ENCODE measurements at places on chromosomes 2 and 18. TPM values are rescaled to one million over a fixed set of nuclear protein-coding genes. Genes with fewer than 3 reads are reported as not detected.

Gene SLC4A5
- 3.3 TPM for polyA plus RNA-seq

Gene ERMN
- polyA plus RNA-seq: 2.7 TPM

Gene LONRF2
- polyA plus RNA-seq: not detected

Gene FOSL2
- polyA plus RNA-seq: 2.5 TPM

Gene MC4R
- not detected for polyA plus RNA-seq

Gene IL1RL1
- not detected for polyA plus RNA-seq

GRCh38 chr2:152883951-152884487 lies 165.6 kb downstream of the ARL6IP6 start:
- H3K27me3 ChIP-seq: no peaks in the 10 kb centered on the region
- no peaks in the 10 kb centered on the region for H3K4me1 ChIP-seq
- no peak overlapping the region for H3K4me3 ChIP-seq
- no peak overlapping the region for H3K27ac ChIP-seq
- no peak for DNase-seq

GRCh38 chr2:41909584-41909983 lies 138.2 kb upstream of the PKDCC start:
- H3K27ac ChIP-seq: no peak overlapping the region
- no peak for DNase-seq
- H3K36me3 ChIP-seq: no peaks in the 10 kb centered on the region
- no peaks in the 10 kb centered on the region for H3K27me3 ChIP-seq
- H3K4me3 ChIP-seq: no peak overlapping the region

- no peak overlapping the region for H3K27ac ChIP-seq
- no peak for DNase-seq
- no peaks in the 10 kb centered on the region for H3K27me3 ChIP-seq
- H3K36me3 ChIP-seq: no peaks in the 10 kb centered on the region
- H3K4me3 ChIP-seq: no peak overlapping the region
Measured at GRCh38 chr2:189129971-189130370, 49.6 kb downstream of the COL5A2 start.

DNA sequence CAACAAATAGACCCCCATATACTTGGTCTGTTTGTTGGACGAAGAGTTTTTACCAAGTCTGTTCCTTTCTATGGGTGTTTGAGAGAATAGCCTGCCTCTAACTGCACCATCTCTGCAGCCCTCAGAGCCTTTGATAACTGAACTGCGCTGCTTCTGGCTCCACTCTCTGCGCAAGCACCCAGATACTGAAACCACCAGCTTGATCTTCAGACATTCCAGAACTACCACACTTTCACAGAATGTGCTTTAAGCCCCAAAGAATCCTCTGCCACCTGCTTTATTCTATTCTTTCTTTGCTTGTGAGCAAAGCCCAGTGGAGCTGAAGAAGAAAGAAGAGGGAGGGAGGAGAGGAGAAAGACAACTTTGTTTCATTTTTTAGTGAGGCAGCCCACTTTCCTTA lies 380.7 kb downstream of the BCL11A start:
- DNase-seq: no peak
- H3K27ac ChIP-seq: no peak overlapping the region
- no peaks in the 10 kb centered on the region for H3K4me1 ChIP-seq

- no peaks in the 10 kb centered on the region for H3K4me1 ChIP-seq
- no peak overlapping the region for H3K27ac ChIP-seq
- no peaks in the 10 kb centered on the region for H3K27me3 ChIP-seq
- peaks cover 2% of the 10 kb centered on the region for H3K36me3 ChIP-seq
Measured at GRCh38 chr2:28080911-28081310, 190.4 kb downstream of the BABAM2 start.

- H3K36me3 ChIP-seq: no peaks in the 10 kb centered on the region
- no peak for DNase-seq
- H3K27me3 ChIP-seq: no peaks in the 10 kb centered on the region
- H3K27ac ChIP-seq: no peak overlapping the region
Measured at GRCh38 chr2:221716426-221717303, 144.6 kb upstream of the EPHA4 start.

- H3K4me1 ChIP-seq: no peaks in the 10 kb centered on the region
- no peak overlapping the region for H3K27ac ChIP-seq
- H3K36me3 ChIP-seq: no peaks in the 10 kb centered on the region
- no peaks in the 10 kb centered on the region for H3K27me3 ChIP-seq
Measured at GRCh38 chr18:69752737-69753380, 194.8 kb downstream of the CD226 start.

DNA sequence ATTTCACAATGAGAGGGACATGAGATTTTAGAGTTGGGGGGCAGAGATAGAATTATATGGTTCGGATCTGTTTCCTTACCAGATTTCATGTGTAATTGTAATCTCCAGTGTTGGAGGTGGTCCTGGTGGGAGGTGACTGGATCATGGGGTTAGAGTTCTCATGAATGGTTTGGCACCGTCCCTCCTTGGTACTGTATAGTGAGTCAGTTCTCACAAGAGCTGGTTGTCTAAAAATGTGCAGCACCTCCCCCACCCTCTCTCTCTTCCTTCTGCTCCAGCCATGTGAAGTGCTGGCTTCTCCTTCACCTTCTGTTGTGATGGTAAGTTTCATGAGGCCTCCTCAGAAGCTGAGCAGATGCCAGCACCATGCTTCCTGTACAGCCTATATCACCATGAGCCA lies 138.1 kb downstream of the SCG2 start:
- no peak overlapping the region for H3K4me3 ChIP-seq
- H3K27me3 ChIP-seq: no peaks in the 10 kb centered on the region
- no peaks in the 10 kb centered on the region for H3K4me1 ChIP-seq
- no peak overlapping the region for H3K27ac ChIP-seq

DNA sequence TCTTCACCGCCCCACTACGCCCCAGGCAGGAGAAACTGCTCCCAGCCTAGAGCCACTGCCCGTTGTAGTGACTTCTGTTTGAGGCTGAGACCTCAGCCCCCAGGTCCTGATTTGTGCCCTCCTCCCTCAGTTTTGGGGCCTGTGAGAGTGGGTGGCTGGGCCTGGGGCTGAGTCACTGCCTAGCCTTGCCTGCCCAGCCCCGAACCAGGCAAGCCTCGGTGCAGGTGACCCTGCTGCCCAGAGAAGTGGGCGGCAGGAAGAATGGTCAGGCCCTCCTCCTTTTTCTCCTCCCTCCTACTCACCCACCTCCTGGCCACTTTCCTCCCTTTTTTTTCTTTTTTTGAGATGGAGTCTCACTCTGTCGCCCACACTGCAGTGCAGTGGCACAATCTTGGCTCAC lies 66.6 kb downstream of the ZFP36L2 start:
- no peaks in the 10 kb centered on the region for H3K27me3 ChIP-seq
- H3K27ac ChIP-seq: peak overlapping the region; percentile 84
- DNase-seq: no peak
- no peak overlapping the region for H3K4me3 ChIP-seq
- no peaks in the 10 kb centered on the region for H3K36me3 ChIP-seq

DNA sequence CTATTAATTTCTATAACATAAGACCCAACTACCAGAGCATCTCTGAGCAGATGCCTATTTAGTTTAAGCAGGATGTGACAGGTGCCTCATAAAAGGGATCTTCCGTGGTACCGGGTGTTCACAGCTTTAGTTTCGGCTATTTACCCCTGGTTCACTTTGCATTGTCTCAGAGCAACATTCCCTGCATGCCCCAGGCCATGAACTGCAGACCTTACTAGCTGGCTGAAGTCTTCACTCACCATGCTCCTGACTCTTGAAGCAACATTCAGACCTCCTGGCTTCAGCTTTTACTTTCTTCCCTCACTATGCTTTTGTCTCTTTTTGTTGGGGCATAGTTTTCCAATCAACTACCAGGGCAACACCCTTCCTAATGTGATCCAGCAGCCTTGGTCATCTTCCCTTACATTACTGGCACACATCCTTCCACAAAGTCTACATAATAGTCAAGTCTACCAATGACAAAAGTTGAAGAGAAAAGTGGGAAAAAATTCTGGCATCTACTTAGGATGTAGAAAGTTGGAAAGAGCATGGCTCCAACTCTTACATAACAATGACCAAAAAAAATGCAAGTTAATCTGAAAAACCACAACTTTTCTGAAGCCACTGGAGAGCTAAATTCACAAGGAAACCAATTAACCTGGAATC lies 99.2 kb downstream of the SESTD1 start:
- H3K36me3 ChIP-seq: peaks cover 12% of the 10 kb centered on the region
- H3K27me3 ChIP-seq: no peaks in the 10 kb centered on the region
- H3K27ac ChIP-seq: no peak overlapping the region
- no peak overlapping the region for H3K4me3 ChIP-seq
- DNase-seq: no peak

- no peaks in the 10 kb centered on the region for H3K4me1 ChIP-seq
- no peak for DNase-seq
- no peak within 1 kb of the TSS for H3K27ac ChIP-seq
- H3K36me3 ChIP-seq: no peaks in the 10 kb centered on the region
- H3K4me3 ChIP-seq: no peak within 1 kb of the TSS
- no peaks in the 10 kb centered on the region for H3K27me3 ChIP-seq
Measured at GRCh38 chr2:18589354-18589753, at the start of gene NT5C1B. Gene NT5C1B, minus strand, starts transcription at chr2:18589569. Its CDS starts 101 bp downstream, at chr2:18589468.

DNA sequence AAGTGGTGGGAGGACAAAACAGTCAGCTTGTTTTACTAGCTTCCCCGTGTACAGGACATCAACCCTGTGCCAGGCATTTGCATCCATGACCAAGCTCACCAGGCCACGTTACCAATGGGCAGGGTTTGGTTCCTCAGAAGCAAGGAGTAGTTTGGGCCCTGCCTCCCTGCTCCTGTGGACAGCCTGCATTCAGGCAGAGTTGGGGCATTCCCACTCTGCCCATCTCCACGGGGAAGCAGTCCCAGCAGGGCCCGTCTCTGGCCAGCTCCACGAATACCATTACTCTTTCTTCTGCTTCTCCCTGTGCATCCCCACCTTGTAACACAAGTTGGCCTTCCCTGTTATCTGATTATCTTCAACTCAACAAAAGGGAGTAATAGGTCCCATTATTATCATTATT lies 54.0 kb upstream of the RIOK3 start:
- no peaks in the 10 kb centered on the region for H3K4me1 ChIP-seq
- no peak overlapping the region for H3K27ac ChIP-seq
- no peak overlapping the region for H3K4me3 ChIP-seq
- DNase-seq: no peak
- no peaks in the 10 kb centered on the region for H3K27me3 ChIP-seq

DNA sequence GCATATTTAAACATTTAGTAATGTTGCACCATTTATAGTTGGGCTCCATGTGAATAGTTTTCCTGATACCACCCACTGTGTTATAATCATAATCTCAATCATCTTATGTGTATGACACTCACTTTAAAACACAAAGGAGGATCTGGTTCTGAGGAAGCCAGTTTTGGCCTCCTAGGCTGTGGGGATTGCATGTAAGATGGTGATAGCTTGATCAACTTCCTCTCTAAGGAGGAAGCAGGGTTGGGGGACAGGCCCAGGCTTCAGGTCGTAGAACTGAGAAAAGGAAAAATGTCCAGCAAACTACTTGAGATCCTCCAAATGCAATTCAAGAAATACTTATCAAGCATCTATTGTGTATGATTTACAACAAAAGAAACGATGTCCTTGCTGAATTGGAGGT lies 4.9 kb upstream of the PPM1B start:
- no peaks in the 10 kb centered on the region for H3K27me3 ChIP-seq
- peaks cover 4% of the 10 kb centered on the region for H3K4me1 ChIP-seq
- H3K36me3 ChIP-seq: no peaks in the 10 kb centered on the region
- H3K27ac ChIP-seq: no peak overlapping the region
- H3K4me3 ChIP-seq: no peak overlapping the region

GRCh38 chr2:30684516-30684915 lies 122.7 kb downstream of the CAPN13 start:
- H3K4me1 ChIP-seq: peaks cover 13% of the 10 kb centered on the region
- H3K27me3 ChIP-seq: no peaks in the 10 kb centered on the region
- no peak overlapping the region for H3K27ac ChIP-seq
- H3K4me3 ChIP-seq: no peak overlapping the region
- H3K36me3 ChIP-seq: no peaks in the 10 kb centered on the region
- DNase-seq: no peak

- H3K27ac ChIP-seq: no peak overlapping the region
- no peaks in the 10 kb centered on the region for H3K27me3 ChIP-seq
- H3K36me3 ChIP-seq: no peaks in the 10 kb centered on the region
- no peak for DNase-seq
- no peak overlapping the region for H3K4me3 ChIP-seq
Measured at GRCh38 chr2:225429717-225430116, 30.2 kb downstream of the NYAP2 start.

- no peak overlapping the region for H3K4me3 ChIP-seq
- no peaks in the 10 kb centered on the region for H3K4me1 ChIP-seq
- no peak overlapping the region for H3K27ac ChIP-seq
- no peaks in the 10 kb centered on the region for H3K27me3 ChIP-seq
- no peak for DNase-seq
- H3K36me3 ChIP-seq: peaks cover 29% of the 10 kb centered on the region
Measured at GRCh38 chr2:171719660-171720059, 32.4 kb downstream of the DYNC1I2 start.

GRCh38 chr18:53887447-53887846 lies 337.0 kb downstream of the MBD2 start:
- H3K27ac ChIP-seq: no peak overlapping the region
- no peak for DNase-seq
- H3K4me1 ChIP-seq: no peaks in the 10 kb centered on the region
- H3K4me3 ChIP-seq: no peak overlapping the region

- no peaks in the 10 kb centered on the region for H3K4me1 ChIP-seq
- DNase-seq: no peak
- H3K36me3 ChIP-seq: no peaks in the 10 kb centered on the region
- no peak overlapping the region for H3K27ac ChIP-seq
- H3K4me3 ChIP-seq: no peak overlapping the region
Measured at GRCh38 chr2:172830482-172830881, 94.8 kb downstream of the RAPGEF4 start.

DNA sequence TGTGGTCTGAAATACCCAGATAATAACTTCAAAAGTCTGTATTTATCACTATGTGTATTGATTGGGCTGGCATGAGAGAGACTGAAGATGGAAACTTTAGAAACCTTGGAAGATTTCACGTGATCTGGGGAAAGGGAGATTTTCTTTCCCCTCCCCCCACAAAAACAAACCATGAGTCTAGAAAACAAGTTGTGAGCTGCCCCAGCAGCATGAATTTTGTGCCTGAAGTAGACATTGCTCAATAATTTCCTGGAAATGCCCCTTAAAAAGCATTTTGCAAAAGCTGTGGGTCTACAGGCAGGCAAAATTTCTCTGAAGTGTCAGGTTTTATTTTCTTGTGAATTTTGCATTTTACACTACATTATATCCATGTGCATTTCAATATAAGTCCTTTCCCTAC lies 101.8 kb downstream of the ETAA1 start:
- no peaks in the 10 kb centered on the region for H3K27me3 ChIP-seq
- no peak overlapping the region for H3K4me3 ChIP-seq
- no peak for DNase-seq
- H3K36me3 ChIP-seq: no peaks in the 10 kb centered on the region
- H3K27ac ChIP-seq: no peak overlapping the region

Measured in B cell (primary cell).